ENCODE measurements at places on chromosomes 3 and 15.

DNA sequence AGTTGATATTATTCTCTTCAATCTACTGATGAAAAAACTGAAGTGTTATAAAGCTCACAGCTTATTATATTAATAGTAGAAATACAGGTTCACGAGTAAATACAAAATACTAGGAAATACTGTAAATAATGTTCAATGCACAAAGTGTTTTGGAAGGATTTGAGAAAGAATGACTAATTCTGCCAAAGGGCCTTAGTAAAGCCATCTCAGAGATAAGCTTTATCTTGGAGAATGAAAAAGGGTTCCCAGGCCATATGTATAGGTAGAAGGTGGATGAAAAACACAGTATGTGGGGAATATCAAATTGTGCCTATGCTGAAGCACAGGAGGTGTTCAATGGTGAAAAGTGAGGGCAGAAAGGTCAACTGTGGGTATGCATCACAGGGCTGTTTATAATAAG lies 123.5 kb downstream of the CMSS1 start:
- no peak for DNase-seq

DNA sequence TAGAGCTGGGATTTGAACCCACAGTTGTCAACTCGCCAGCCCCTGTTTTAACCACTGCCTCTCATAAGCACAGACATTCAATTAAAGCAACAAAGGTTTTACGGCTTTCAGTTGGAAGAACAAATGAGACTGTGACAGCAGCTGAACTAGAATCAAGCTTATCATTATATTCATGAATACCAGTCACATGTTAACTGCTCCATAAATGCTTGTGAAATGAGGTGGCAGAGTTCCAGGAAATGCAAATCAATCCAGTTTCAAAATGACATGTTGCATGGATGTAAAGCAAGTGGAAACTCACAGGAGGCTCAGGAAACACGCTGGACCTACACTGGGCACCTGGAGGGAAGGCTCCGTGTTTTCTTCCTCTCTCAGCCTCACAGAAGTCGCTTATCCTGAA lies 3.9 kb downstream of the GP5 start:
- DNase-seq: no peak

- no peak for DNase-seq
Measured at GRCh38 chr15:92892201-92892555, 7.9 kb upstream of the CHD2 start.

GRCh38 chr15:31740203-31740602 lies 290.1 kb upstream of the CHRNA7 start:
- no peak for DNase-seq

GRCh38 chr3:24389108-24390090 lies 105.3 kb downstream of the THRB start:
- DNase-seq: no peak

DNA sequence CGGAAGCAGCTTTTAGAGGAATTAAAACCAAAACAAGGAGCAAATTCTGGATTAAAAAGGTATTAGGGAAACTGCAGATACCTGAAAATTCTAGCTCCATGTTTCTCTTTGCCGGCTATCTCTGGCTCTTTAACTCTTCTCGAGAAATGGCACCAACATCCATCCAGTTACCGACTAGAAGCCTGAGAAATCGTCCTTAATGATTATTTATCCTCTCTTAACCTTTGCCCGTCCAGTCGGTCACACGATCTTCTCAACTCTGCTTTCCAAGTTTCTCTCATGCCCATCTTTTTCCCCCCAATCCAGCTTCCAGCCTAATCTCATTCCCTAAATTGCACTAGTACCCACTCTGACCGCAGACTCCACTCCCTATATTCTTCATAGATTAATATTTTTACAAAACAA lies 596 bp upstream of the SGO1 start:
- DNase-seq: no peak

DNA sequence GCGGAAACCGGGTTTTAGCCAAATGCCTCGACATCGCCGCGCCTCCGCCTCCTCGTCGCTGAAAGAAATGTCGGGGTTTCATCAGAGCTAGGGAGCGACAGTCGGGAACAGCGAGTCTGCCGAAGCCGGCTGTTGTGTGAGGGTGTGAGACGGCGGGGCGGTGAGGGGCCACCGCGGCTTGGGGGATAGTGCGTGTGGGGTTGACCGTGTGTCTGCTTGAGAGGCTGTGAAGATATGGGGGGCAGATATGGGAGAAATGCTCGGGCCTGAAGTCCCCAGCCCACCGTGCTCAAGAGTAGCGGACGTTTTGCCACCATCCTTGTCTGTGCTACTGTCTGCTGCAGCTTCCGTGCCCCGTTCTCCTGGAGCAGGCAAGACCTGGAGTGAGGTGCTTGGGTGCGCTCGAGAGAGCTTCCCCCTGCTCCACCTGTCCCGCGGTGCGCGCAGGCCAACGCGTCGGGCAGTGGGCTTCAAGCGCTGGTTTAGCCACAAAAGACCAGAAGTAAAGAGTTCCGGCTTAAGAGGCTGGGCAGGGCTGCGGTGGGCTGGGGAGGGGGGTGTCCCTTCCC lies 716 bp upstream of the ISLR2 start:
- no peak for DNase-seq

- no peak for DNase-seq
Measured at GRCh38 chr3:177563792-177564191, 366.5 kb upstream of the TBL1XR1 start.

DNA sequence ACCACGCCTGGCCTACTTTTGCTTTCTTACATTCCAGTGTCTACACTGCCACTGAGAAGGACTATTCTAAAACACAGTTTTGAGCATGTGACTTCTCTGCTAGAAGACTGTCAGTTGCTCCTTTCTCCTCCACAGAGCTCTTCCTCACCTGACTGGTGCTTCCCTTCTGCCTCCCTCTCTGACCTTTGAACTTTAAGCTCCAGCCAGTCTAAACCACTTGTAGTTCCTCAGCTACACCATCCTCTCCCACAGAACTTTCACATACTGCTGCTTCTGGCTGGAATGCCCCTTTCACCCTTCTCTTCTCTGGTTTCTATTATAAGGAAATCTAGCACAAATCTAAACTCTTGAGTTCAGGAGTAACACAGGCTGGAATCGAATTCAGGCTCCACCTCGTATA lies 9.1 kb downstream of the NCEH1 start:
- DNase-seq: no peak

DNA sequence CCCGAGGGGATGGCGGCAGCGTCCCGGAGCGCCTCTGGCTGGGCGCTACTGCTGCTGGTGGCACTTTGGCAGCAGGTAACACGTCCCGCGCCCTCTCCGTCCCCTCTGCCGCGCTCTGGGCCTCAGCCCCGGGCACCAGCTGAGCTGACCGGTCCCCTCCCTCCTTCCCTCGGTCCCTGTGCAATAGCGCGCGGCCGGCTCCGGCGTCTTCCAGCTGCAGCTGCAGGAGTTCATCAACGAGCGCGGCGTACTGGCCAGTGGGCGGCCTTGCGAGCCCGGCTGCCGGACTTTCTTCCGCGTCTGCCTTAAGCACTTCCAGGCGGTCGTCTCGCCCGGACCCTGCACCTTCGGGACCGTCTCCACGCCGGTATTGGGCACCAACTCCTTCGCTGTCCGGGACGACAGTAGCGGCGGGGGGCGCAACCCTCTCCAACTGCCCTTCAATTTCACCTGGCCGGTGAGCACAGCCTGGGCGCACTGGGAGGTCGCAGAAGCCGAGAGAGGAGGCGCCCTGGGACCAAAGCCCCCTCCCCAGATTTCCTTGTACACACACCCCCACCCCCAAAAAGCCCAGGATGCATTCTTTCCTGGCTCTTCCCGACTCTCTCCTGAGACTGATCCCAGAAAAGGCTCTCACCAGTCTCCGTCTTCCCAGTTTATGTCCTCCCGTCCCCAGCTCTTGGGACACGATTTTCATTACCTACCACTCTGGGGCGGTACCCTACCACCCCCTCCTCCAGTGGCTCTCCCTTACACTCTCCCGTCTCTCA lies 705 bp downstream of the DLL4 start:
- no peak for DNase-seq

DNA sequence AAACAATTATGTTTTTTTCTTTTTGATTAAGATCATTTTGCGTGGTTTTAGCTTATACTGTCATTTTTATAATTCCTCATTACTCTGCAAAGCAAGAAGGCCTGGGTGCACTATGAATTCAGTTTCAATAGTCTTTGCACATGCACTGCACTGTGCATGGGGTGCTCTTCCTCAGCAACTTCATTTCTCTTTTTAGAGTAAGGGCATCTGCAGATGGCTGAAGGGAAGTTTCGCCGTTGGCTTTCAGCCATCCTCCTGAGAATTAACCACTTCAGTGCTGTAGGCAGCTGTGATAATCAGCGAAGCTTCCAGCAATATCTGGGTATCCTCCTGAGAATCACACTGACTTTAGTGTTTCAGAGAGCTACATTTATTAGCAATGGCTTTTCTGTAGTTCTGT lies 284.8 kb downstream of the GBE1 start:
- DNase-seq: no peak

DNA sequence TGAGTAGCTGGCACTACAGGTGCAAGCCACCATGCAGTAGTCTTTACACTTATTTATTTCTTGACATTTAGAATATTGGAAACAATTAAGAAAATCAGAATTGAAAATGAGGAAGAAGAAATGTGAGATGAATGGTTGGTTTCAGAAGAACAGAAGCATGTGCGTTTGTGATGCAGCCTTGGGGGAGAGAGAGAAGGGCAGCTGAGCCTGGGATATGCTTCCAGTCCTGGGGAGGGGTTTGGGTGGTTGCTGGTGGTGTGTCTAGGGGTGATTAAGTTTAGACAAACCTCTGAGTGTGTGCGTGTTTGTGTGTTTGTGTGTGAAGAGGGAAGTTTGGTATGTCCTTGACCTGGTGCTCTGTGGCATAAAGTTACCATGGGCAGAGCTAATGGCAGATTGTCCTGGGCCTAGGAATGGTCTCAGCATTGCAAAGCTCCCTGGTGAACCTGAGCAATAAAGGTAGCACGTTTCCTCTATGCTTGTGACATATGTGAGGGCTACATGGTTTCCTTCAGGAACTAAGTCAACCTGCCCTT lies 35.6 kb downstream of the CTSH start:
- DNase-seq: no peak

GRCh38 chr3:141076036-141076773 lies 25.1 kb downstream of the SPSB4 start:
- DNase-seq: no peak

DNA sequence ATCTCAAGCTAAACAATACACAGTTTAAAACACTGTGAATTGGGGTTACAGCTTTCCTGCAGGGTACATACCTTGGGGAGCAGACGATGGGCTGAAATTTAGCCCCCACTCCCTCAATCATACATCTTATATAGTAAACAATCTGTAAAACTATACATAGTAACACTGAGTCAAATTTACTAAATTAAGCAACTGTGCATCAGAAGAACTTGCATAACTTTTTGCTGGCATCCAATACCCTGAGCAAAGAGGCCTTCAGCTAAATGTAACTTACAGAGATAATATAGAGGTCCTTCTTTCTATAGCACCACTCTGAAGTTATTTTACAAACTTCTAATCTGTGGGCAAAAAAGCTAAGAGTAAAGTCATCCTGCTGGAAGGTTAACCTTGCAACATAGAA lies 603.6 kb upstream of the TGFBR2 start:
- no peak for DNase-seq

DNA sequence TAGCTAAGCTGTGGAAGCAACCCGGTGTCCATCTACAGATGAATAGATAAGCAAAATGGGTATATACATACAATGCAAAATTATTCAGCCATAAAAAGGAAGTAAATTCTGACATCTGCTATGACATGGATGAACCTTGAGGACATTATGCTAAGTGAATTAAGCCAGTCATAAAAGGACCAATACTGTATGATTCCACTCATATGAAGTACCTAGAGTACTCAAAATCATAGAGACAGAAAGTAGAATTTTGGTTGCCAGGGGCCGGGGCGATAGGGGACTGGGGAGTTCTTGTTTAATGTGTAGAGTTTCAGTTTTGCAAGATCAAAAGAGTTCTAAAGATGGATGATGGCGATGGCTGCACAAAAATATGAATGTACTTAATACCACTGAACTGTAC lies 10.3 kb downstream of the EID1 start:
- DNase-seq: no peak

GRCh38 chr3:3665546-3665945 lies 133.7 kb upstream of the LRRN1 start:
- no peak for DNase-seq

GRCh38 chr15:97521381-97522285 lies 438.9 kb upstream of the ARRDC4 start:
- no peak for DNase-seq

DNA sequence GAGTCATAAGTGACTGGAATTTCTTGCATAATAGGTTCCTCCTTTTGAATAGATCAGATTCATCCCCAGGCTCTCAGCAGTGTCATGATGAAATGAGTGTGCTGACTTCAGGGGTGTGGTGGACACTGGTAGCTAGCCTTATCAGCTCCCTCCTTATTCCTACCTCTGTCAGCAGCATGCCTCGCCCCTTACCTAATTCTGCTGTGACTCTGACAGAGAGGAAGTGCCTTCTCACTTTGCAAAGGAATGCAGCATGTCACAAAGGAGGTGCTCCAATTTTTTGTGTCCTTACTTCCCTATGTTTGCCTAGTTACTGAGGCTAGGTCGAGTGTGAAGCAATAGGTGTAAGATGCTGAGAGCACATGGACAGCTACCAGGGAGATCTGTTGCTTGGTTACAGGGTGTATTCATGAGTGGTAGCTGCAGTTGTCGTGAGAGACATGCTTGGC lies 90.6 kb downstream of the TNFAIP8L3 start:
- DNase-seq: no peak

GRCh38 chr3:138916824-138917223 lies 30.1 kb downstream of the FOXL2 start:
- no peak for DNase-seq

DNA sequence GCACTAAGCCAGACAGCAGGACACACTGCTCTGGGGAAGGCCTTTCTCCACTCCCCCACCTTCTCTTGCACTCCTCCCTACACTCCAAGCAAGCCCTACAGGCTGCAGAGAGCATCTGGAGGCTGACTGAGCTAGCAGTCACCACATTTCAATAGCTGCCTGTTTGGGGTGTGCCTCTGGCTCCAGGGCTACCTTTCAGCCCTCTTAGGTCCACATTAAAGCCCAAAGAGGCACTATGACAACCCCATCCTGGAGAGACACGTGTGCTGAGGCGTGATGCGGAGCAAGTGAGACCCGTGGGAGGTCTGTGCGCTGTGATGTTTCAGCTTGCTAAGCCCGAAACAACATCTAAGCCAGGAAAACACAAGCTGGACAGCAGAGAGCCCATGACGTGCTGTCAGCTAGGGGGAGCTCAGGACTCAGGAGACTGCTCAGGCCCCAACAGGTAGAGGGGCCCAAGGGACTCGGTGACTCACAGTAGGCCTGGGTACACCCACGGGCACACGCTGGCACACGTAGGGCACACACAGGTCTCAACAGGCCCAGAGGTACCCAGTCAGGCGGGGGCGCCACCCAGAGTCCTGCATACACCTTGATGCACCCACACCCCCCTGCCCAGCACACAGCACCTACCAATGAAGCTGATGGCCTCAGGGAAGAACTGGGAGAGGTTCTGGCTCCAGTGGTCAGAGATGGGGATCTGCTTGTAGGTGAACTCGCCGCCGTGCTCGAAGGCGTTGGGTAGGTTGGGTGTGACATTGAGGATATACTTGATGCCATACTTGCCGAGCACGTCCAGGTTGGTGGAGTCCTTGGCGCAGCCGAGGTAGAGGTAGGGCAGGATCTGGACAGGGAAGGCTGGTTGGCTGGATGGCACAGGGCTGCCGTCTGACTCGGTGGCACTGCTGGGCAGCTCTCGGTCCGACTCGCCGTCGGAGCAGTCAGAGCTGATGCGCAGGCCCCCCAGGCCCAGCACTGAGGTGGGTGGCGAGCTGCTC lies 2.8 kb downstream of the DUSP7 start:
- peak; percentile 38 for DNase-seq

- no peak for DNase-seq
Measured at GRCh38 chr15:67999320-68000100, 54.6 kb upstream of the PIAS1 start.

GRCh38 chr15:60528530-60528929 lies 49.6 kb upstream of the ICE2 start:
- DNase-seq: no peak
